ENCODE measurements at places on chromosomes 11 and 22.

GRCh38 chr11:114075891-114076441, 16.5 kb downstream of the ZBTB16 start:
- DNase-seq = peak; percentile 33

- DNase-seq = no peak
Measured at GRCh38 chr22:43658823-43659222, 153.3 kb downstream of the EFCAB6 start.

- no peak for DNase-seq
Measured at GRCh38 chr11:129910360-129910759, 15.0 kb upstream of the NFRKB start.

DNA sequence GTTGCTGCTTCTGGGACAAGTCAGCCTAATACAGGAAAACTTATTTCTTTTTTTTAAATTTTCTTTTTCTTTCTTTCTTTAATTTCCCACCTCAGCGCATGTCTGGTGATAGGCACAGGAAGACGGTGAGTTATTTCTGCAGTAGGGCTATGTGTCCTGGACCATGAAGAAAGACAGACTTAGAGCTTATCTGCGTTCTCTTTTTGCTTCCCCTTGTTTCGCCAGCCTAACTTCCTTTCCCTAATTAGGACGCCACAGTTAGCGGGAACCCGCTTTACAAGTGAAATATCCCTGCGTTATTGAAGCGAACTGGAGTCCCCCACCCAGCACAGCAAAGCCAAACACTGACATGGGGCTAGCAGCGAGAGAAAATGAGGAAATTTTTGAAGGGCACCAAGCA, 8.6 kb downstream of the OR6M1 start:
- DNase-seq = no peak

GRCh38 chr11:59358595-59358994, at the start of gene OR5AN1:
TSS of gene OR5AN1 (plus strand) at chr11:59358895. CDS start at chr11:59364459, 5,564 bp downstream.
- DNase-seq = no peak

- DNase-seq = no peak
Measured at GRCh38 chr11:73372375-73372993, 3.7 kb upstream of the RELT start.

DNA sequence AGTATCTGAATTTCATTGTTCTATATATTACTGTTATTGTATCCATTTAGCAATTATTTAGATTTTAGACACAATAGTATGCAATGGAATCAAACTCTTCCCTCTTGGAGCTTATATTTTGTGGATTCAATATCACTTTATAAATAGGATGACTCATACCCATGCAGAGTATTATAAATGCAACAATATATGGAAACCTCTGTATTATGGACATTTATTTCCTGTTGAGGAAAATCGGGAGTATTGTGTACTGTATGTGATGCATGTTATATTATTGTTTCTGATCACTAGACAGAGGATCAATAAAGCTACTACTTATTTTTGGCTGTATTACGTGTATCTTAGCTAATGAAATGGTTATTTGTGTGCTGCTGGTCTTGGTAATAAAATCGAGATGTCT, 770 bp downstream of the METTL15 start:
- no peak for DNase-seq

- DNase-seq = peak; percentile 62
Measured at GRCh38 chr11:17354601-17354991, 3.0 kb downstream of the NCR3LG1 start.

- no peak for DNase-seq
Measured at GRCh38 chr11:46607516-46607915, 9.5 kb downstream of the HARBI1 start.

GRCh38 chr22:24772493-24773220, 1.9 kb downstream of the PIWIL3 start:
- DNase-seq = no peak

DNA sequence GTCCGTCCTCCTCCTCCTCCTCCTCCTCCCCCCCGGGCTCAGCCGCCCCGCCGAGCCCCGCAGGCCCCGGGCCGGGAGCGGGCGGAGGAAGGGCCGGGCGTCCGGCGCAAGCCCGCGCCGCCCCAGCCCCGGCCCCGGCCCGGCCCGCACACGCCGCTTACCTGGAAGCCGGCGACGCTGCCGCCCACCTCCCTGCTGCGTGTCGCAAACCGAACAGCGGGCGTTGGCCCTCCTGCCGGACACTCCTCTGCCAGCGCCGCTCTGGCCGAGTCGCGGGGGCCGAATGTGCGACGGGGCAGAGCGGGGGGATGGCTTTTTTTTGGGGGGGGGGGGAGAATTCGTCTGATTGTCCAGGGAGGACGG, 1.1 kb downstream of the IGF2 start:
- DNase-seq = no peak

DNA sequence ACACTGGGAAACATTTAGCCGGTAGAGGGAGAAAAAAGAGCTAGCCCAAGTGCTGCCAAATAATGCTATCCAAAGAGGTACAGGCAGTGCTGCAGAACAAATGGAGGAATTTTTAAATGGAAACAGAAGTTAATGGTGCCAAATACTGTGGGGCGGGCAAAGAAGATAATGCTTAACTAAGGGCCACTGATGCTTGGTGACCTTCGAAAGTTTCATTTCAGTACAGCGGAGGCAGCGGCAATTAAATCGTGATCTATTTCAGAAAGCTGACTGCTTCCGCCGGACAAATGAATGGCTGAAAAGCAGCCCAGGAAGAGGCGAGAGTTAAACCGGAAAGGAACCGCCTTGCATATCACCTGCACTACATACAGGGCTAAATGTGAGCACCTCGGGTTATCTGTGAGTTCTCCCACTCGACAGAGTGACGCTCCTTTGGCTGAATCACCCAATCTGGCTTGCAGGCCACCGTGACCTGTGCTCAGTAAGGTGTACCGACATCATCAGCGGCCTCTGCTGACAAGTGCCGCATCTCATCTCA, 42.1 kb downstream of the CADM1 start:
- DNase-seq = no peak

DNA sequence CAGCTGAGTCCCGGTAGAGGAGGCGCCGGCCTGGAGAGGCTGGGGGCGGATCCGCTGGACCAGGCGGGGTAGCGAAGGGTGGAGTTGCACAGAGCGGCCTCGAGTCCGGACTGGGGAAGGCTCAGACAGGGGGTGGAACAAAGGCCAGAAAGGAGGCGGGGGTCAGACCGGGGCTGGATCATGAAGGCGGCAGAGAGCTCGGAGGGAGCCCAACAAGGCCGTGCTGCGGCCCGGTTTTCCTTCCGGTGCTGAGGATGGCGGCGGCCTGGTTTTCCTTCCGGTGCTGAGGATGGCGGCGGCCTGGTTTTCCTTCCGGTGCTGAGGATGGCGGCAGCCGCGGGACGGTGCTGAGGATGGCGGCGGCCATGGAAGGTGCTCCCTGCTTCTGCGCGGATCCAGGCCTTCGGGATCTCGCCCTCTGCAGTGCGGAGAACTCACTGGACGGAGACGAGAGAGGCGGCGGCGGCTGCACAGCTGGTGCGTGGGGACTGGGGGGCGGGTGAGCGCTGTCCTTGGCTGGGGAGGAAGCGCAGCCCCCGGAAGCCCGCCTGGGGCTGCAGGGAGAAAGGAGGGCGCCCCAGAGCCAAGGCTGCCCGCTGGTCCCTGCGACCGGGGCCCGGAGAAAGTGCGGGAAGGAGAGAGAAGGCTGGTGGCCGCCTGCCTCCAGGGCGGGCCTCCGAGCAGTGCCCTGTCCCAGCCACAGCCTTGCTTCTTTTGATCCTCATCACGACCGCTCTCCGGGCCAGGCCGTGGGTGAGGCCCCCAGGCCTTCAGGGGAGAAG, 350.4 kb upstream of the B3GAT1 start:
- no peak for DNase-seq

DNA sequence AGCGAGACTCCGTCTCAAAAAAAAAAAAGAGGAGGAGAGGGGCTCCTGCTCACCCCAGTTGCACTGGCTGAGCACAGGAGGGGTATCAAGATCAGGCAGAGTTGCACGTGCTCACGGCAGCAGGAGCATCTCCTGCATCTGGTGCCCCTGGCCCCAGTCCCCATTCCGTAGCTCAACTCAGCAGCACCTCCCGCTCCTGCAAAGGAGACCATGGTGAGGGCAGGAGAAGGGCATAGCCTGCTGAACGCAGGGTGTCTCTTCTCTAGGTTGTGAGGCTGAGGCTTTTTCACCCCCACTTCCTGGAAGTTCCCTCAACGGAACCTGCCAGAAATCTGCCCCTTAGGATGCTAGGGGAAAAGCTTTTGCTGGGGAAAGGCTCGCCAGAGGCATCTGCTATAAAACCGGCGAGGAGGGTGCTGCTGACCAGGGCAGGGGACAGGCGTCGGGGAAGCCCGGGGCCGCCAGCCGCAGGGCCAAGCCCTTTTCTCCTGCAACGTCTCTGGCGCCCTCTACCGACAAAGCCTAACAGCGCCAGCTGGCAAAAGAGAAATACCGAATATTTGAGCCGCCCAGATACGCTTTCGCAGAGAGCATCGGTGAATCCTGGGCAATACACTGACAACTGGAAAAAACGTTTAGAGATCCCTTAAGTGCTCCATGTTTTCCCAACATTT, 1.0 kb upstream of the PPP6R2 start:
- peak; percentile 96 for DNase-seq

DNA sequence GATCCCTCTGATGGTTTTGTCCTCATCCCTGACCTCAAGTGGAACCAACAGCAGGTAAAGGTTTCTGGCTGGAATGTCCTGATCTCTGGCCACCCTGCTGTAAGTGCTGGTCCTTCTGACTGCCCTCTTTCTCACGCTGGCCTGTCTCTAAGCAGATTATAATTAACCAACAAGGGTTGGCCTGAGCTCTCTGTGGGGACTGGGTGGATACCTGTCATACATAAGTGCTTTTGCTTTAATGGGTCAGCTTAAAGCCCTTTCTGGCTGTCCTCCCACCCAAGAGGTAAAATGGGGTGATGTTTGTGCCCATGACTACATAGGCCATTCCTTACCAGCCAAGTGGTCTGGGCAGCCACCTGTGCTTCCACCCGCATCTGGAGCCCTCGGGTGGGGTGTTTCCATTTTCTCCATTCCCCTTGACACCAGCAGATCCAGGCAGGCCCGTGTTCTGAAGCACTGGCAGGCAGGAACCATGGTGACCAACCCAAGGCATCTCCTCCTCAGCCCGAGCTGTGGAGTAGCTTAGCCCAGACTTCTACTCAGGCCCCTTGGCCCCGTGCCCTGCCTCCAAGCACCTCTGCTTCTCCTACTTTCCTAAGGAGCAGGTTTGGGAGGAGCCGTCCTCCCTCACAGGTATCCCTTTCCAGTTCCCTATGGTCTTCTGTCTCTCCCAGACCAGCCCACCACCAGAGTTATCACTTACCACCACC, 17.0 kb upstream of the ST3GAL4 start:
- DNase-seq = no peak

GRCh38 chr11:43943931-43944751, 1.7 kb downstream of the C11orf96 start:
- peak; percentile 28 for DNase-seq

DNA sequence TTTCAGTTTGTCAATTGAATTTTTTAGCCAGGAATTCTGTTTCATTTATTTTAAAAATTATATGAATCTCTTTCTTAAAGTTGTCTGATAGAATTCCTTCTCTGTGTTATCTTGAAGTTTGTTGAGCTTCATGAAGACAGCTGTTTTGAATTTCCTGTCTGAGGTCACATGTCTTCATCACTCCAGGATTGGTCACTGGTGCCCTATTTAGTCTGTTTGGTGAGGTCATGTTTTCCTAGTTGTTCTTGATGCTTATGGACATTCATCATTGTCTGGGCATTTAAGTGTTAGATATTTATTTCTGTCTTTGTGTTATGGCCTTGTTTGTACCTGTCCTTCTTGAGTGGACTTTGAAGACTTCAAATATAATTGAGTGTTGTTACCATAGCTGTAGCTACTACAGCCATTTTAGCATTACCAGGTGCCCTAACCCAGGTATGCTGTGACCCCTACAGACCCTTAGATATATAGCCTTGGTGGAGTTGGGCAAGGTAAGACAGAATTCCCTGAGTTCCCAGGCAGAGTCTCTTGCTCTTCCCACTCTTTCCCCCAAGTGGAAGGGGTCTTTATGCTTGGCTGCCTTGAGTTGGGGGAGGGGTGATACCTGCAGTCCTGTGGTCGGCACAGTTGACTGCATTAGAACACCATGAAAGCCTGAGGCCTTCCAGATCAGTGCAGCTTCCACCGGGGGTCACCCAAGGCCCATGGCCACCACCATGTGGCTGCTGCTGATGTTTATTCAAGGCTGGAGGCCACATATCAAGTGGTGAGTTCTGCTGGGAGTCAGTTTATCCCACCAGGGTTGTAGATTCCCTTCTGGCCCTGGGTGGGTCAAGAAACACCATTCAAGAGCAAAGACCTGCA, 229.6 kb downstream of the DYNC2H1 start:
- DNase-seq = no peak

DNA sequence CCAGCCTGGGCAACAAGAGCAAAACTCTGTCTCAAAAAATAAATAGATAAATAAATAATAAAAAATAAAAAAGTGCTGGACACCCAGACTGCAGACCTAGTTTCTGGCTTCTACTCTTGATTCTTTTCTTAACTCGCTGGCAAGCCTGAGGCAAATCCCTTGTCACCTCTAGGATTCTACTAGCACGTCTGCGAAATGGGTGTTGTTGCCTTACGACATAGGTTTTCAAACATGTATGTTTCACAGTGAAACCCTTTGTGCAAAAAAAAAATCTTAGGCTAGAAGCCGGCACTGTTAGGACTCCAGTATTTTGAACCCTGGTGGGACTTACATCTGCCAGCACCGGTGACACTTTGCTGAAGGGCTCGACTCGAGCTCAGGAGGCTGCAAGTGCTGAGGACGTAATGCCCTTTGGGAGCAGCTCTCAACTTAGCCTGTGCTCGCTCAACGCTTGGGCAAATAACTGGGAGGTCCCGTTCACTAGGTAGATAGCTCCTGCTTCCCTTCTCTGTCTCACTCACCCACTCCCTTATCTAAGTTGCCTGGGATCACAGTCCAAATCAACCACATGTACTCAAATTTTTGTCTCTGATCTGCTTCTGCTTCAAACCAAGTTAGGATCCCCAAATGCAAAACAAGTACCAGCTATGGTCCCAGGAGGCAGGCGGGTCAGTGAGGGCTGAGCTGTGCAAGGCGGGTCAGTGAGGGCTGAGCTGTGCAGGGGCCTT, 34.7 kb upstream of the MYH9 start:
- DNase-seq = no peak

GRCh38 chr22:48954781-48955311, 872.8 kb downstream of the BRD1 start:
- no peak for DNase-seq

- DNase-seq = no peak
Measured at GRCh38 chr11:117281869-117282268, 9.3 kb upstream of the BACE1-AS start.

DNA sequence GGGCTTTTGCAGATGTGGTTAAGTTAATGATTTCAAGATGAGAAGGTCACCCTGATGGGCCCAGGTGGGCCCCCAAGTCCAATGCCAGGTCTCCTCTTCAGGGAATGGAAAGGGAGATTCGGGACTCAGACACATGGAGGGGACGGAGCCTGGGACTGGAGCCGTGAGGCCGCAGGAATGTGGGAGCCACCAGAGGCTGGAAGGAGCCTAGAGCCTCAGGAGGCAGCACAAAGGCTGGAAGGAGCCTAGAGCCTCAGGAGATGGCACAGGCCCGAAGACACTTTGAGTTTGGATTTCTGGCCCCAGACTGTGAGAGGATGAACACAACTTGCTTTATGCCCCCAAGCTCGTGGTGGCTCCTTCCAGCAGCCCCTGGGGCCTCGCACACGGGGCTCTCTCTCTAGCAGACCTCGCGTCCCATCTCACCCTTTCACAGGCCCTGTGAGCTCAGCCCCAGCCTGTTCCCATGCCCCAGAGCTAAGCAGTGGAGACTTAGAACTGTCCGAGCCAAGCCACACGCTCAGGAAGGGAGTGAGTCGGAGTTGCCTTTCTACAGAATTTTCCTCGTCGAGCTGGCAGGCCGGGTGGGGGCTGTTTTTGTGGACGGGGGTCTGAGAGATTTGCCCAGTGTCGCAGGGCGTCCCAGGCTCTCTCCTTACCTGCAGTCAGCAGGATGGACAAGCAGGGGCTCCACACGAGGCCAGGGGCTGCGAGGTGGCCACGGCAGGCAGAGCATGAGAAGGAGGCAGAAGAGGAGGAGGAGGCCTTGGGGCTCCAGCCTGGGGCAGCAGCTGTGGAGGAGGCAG, 937.6 kb downstream of the BRD1 start:
- DNase-seq = no peak

Measured in stimulated activated CD4-positive, alpha-beta T cell treated with anti-CD3 and anti-CD28 coated beads, Interleukin-2, amount 100 ng/mL, for 24 hours (primary cell).